ENCODE measurements at places on chromosomes 16 and 17.

GRCh38 chr16:87641721-87642120 is 39.4 kb downstream of the JPH3 start:
- no peak for DNase-seq

DNA sequence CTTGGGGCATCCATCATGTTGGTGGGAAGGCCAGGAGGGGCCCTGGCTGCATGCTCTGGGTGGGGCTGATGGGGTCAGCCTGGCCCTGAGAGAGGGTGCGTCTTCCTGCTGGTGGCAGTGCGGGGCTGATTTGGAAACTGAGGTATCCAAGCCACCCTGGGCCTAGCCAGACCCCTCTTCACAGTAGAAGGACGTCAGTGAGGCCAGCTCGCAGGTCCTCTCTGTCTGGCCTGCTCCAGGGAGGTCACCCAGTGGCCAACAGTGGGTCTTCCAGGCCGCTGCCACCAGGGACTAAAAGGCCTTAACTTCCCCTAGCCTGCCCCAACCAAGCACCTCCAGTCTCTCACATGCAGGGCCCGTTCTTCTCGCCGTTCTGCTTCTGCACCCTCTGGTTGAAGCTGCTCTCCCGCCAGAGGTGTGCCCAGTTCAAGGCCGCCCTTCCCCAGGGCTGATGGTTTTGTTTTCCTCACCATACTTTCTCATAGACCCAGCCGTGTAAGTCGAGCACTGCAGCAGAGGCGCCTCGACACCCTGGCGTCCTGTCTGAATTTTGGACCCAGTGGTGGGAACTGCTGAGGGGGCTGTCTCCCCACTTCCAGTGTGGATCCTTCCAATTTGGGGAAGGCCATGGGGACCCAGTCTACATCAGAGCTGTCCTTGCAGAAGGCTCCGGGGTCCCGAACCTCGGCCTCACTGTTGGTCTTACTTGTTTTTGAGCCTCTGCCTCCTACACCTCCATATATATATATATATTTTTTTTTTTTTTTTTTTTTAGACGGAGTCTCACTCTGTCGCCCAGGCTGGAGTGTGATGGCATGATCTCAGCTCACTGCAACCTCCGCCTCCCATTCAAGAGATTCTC is 42.9 kb upstream of the CDC42EP4 start:
- DNase-seq = no peak

GRCh38 chr17:82863941-82864712 is 24.3 kb upstream of the ZNF750 start:
- DNase-seq = no peak

GRCh38 chr17:74566132-74566753 is 1.1 kb downstream of the CD300H start:
- peak; percentile 62 for DNase-seq

- no peak for DNase-seq
These were observed 19.7 kb upstream of the RMI2 start for GRCh38 chr16:11325404-11326083.

DNA sequence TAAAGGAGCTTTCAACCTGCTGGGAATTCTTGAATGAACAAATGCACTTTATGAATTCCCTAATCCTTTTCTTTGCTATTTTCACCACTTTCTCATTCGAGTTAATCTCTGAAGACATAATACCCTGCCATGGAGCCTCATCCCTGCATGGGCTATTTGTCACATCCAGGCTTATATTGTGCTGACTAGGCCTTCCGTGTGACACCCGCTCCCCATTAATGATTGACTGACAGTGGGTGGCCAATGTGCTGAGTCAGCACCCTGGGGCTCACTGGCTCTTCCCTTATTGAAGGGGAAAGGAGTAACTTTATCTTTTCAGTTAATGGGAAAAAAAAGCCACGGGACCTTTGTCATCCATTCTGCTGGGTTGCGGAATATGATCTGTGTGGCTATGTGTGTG is 1024.8 kb upstream of the EEF2KMT start:
- peak; percentile 57 for DNase-seq

- no peak for DNase-seq
These were observed 158.6 kb upstream of the CDC42EP4 start for GRCh38 chr17:73470316-73470826.

DNA sequence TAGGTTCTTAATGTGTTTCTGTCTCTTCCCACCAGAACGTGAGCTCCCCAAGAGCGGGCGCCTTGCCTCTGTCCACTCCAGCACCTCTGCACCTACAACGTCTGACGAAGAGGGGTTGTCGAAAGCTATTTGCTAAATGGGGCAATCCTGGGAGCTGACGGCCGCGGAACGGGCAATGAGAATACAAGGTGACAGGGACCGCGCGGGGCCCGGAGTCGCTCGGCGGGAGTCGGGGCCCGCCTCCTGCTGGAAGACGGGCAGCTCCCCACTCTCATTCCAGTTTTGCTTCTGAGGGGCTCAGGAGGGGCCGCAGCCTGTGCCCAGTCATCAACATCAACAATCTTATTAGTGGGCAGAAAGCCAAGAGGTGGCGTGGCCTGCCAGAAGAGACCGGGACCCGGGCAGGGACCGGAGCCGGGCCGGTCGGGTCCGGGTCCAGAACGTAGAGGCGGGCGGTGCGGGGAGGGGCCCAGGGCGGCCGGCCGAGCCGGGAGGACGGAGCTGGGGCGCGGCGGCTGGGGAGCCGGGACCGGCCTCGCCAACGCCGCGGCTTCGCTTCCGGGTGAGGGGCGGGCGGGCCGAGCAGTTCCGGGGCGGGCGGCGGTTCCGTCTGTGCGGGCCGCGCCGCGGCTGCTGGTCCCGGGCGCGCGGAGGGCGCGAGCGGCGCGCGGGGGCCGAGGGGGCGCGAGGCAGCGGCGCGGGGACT is at the start of gene MOSMO:
Gene MOSMO, plus strand, starts transcription at position 603 of the 706 bp plus-strand sequence. CDS start 191 bp downstream, outside the sequence.
- peak; percentile 64 for DNase-seq

GRCh38 chr17:70527364-70527888 is 358.1 kb downstream of the KCNJ2 start:
- DNase-seq = no peak

- peak; percentile 36 for DNase-seq
These were observed 36.5 kb downstream of the CYTH1 start for GRCh38 chr17:78745407-78746088.

GRCh38 chr17:53186001-53186400 is 636.7 kb upstream of the KIF2B start:
- no peak for DNase-seq

- no peak for DNase-seq
These were observed 593.8 kb upstream of the GOT2 start for GRCh38 chr16:59327894-59328293.

DNA sequence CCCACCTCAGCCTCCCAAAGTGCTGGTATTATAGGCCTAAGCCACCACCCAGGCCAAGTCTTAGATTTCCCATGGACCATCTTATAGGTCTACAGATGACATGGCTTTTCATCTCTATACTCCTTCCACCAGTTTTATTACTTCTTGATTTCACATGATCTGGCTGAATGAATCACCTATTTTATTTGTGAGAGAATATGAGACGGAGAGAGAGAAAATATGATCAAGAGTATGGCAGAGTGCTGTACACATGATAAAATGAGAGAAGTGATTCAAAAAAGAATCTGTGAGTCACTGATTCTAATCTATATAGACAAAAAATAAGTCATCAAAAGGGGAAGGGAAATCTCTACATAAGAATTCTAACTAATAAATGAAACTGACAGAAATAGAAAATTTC is 13.7 kb downstream of the ACSM1 start:
- no peak for DNase-seq

GRCh38 chr17:58232707-58233156 is 5.7 kb upstream of the LPO start:
- DNase-seq = peak; percentile 20

DNA sequence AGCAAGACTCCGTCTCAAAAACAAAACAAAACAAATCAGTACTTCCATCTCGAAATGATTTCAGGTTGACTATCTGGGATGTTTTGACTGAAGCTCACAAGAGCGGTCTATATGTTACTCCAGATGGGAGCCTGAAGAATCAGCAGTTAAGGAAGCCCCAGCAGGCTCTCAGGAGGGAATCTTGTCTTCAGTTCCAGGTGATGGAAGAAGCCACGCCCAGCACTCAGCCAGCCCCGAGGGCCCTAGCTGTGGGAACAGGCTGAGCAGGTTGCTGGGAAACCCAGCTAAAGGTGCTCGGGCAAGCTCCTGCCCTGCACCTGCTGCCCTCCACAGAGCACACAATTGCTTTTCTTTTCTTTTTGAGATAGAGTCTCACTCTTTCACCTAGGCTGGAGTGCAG is 32.4 kb downstream of the WIPI1 start:
- DNase-seq = no peak

GRCh38 chr17:80201446-80201845 is 18.7 kb downstream of the SGSH start:
- DNase-seq = no peak

- DNase-seq = no peak
These were observed 605.8 kb upstream of the CDH11 start for GRCh38 chr16:65727534-65728137.

- DNase-seq = peak; percentile 26
These were observed 2.6 kb downstream of the PMP22 start for GRCh38 chr17:15262291-15263205.

GRCh38 chr16:81684901-81685300 is 94.2 kb upstream of the PLCG2 start:
- DNase-seq = no peak

- DNase-seq = no peak
These were observed 59.6 kb downstream of the YPEL2 start for GRCh38 chr17:59391021-59391420.

- DNase-seq = no peak
These were observed 910 bp downstream of the ITGAL start for GRCh38 chr16:30473231-30474073.

DNA sequence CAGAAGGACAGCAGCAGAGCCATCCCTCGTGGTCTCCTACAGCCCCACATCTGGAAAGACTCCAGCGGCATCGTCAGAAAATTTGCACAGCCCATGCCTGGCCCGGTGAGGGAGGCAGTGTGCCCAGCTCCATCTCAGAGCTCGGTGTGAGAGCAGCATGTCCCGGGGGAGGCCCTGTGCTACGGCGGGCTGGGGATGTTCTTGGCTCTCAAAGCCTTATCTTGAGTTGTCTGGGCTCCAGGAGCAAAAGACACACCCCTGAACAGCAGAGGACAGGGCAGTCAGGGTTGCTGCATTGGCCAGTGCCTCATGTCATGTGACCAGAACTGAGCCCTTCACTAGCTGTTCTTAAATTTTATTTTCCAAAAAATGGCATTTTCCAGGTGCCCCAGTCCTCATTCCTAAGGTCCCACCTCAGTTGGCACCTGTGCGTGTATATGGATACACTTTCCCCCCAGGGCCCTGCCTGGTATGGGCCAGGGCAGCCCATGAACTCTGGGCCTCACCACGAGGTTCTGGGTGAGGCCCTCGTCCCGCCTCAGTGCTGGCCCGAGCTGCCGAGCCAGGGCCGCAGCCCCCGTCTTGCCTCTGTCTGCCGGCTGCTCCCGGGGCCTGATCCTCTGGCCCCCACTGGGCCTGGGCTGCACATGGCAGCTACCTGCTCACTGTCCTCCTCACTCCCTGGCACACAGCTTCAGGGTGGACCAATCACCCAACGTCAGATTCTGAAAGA is 3.0 kb downstream of the NUDT16L1 start:
- DNase-seq = no peak

DNA sequence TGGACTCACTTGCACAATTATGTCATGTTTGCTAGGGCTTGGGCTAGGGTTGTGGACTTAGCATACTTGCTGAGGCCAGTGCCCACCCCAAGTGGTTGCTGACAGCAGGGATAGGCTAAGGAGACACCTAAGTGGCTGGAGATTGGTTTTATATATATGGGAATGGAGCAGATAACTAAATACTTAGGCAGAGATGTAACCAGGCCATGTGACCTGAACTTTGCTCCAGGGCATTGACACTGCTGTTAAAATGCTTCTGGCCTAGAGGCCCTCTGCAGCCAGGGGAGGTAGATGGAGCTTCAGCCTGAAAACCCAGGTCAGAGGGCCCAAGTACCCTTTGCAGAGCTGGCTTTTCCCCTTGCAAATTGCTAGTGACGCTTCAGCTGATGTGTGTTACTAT is 1.4 kb upstream of the ITGB3 start:
- no peak for DNase-seq

- DNase-seq = no peak
These were observed 158.2 kb upstream of the MAF start for GRCh38 chr16:79758615-79759346.

- no peak for DNase-seq
These were observed 20.5 kb downstream of the SOX9 start for GRCh38 chr17:72141336-72141735.

DNA sequence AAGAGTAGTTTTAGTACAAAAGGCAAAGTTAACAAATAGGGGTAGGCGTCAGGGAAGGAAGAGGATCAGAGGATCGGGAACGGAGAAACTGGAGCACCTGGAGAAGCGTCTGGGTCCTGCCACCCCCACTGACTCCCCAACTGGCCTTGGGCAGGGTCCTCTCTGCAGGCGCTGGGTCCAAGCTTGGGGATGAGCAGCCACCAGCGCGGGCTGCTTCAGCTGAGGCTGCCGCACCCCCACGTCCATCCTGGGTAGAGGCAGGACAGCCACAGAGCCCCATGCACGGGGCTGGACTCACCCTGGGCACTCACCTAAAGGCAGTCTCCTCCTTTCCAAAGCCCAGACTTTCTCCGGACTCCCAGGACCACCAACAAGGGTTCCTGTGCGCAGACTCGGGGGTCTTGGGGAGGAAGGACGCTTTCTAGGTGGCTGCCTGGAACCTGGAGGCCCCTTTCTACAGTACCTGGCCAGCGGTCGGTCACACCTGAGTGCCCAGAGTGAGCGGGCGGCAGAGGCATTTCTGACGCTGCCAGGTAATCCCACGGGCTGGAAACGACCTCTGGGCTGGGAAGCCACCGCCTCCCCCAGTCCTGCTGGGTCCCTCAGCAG is 1.1 kb downstream of the HS3ST6 start:
- DNase-seq = no peak

GRCh38 chr17:17060001-17060922 is 18.0 kb downstream of the MPRIP start:
- DNase-seq = no peak

- peak; percentile 81 for DNase-seq
These were observed 218.5 kb downstream of the CDH8 start for GRCh38 chr16:61817583-61818278.

GRCh38 chr16:46632778-46633733 is 11.9 kb upstream of the SHCBP1 start:
- peak; percentile 17 for DNase-seq

DNA sequence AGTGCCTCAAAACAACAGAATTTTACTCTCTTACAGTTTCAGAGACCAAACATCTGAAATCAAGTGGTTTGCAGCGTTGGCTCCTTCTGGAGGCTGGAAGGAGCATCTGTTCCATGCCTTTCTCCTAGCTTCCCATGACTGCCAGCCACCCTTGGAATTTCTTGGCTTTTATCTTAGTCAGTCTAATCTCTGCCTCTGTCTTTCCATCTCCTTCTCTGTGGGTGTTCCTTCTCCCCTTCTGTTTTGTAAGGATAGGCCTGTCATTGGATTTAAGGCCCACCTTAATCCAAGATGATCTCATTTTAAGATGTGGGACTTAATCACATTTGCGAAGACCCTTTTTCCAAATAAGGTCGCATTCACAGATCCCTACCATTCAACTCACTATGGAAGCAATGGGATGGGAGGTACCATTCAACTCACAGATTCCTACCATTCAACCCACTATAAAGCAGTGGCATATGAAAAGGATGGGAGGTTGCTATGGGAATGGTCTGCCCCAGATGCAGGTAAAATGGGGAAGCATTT is 321.8 kb downstream of the WWOX start:
- DNase-seq = peak; percentile 91

Measured in NCI-H82 (cell line).